Activated CD4-positive, alpha-beta T cell treated with anti-CD3 and anti-CD28 coated beads for 48 hours (primary cell): ENCODE measurements at places on chromosomes 6 and 20.

GRCh38 chr6:42230345-42231321 lies 13.0 kb upstream of the MRPS10 start:
- DNase-seq = no peak

GRCh38 chr20:16939051-16939450 lies 190.9 kb downstream of the OTOR start:
- no peak for DNase-seq

GRCh38 chr6:12258591-12259075 lies 31.5 kb upstream of the EDN1 start:
- DNase-seq = no peak

- peak; percentile 45 for DNase-seq
These were observed 15.8 kb downstream of the MYB start for GRCh38 chr6:135196739-135197510.

GRCh38 chr6:69427882-69428281 lies 368.9 kb downstream of the LMBRD1 start:
- no peak for DNase-seq

DNA sequence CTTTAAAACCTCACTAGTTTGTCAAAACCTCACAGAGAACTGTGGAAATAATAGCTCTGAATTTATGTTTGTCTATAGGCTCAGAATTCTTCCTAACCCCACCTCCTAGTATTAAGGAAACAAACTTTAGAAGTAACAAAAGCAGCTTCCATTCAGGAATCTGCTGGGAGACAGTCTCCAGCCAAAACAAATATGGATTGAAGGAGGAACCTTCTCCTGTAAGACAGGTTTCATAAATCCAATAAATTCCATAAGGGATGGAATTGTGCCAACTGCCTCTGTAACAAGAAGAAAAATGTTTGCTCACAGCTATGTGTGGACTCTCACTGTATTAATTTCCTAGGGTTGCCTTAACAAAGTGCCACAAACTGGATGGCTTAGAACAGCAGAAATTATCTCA lies 7.5 kb downstream of the SYCP2 start:
- DNase-seq = no peak

GRCh38 chr20:46282669-46283068 lies 25.6 kb downstream of the CDH22 start:
- no peak for DNase-seq

GRCh38 chr6:38259736-38260135 lies 380.0 kb downstream of the BTBD9 start:
- DNase-seq = no peak

GRCh38 chr20:4012589-4012988 lies 2.8 kb downstream of the RNF24 start:
- no peak for DNase-seq

DNA sequence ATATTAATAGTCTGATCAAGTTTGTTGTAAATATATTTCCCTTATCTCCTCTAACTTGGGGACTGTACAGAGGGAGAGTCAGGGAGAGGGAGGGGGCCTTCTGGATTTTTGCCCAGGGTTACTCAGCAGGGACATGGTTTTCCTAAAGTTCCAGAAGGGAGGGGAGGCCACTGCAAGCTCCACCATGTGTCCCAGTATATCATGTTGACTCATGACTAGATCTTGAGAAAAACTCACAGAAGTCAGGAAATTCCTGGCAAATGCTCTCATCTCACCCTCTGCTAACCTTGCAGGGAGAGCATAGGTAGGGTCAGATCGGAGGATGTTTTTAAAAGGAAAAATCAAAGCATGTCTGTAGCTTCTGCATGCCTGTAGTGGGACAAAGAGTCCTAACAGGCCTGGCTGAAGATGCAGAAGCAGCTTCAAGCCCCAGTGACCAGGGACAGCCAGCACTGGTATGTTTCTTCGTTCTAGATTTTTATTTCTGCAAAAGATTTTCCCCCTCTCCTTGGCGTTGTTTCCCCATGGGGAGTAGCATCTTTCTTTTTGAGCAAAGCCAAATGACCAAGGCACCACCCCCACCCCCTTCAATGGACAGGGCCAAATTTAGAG lies 272.9 kb upstream of the SUPT3H start:
- no peak for DNase-seq

- DNase-seq = no peak
These were observed 13.2 kb upstream of the HMGA1 start for GRCh38 chr6:34223381-34223955.

DNA sequence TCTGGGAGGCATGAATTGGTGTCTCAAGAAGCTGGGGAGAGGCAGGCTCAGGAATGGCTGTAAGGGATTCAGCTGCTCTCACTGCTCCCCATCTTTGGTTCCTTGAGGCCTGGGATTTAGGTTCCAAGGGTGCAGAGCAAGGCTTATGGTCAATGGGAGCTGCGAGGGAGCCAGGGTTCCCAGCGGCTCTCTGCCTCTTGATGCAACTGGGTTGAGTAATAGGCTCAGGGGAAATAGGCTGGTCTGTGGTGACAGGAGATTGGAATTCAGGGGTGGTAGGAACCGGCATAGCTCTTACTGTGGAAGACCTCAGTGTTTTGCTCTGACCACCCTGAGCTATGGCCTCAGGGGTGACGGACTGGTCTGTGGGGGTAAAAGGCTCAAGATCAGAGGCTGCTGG lies 13.0 kb upstream of the NRM start:
- no peak for DNase-seq

- no peak for DNase-seq
These were observed 131.8 kb downstream of the FOXA2 start for GRCh38 chr20:22452442-22453011.

GRCh38 chr20:44850272-44850671 lies 35.2 kb upstream of the YWHAB start:
- DNase-seq = no peak

DNA sequence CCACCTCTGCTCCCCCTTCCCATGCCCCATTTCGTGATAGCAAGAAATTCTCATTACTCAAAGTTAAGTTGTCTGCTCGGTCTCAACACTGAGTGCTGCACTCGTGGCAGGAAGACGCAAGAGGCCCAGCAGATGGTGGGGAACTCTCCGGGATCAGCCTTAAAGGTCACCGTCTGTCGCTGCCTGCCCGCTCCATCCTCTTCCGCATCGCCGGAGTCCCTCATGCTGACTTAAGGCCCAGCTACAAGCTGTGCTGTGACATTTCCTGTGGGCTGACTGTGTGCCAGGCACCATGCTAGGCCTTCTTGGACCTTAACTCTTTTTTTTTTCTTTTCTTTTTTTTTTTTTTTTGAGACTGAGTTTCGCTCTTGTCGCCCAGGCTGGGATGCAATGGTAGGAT lies 17.8 kb downstream of the GRM4 start:
- no peak for DNase-seq

DNA sequence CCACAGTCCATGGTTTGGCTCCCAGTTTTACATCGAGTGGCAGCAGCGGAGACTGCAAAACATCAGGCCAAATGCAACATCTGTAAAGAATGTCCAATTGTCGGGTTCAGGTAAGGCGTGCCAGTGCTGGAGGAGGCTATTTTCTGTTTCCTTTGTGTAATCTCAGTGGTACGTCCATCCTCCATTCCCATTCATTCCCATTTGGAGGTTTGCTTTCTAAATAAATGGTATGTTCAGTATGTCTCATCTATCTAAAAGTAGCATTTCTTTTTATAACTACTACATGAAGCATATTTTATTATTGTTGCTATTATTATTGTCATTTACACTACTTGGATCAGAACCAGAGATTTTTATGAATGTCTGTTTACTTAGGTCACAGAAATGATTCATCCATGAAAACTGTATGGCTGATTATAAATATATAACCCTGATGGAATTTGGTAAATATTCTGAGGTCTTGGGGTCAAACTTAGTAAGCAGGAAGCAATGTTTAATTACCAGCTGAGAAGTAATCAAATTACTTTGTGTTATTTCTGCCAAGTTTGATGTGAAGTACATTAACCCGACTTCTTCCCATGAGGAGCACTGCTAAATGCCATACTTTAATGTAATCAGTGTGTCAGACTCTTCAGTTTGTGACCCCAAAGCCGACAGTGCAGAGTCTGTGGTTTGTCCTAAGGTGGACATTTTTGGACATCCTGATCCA lies 512.9 kb downstream of the UTRN start:
- DNase-seq = no peak

DNA sequence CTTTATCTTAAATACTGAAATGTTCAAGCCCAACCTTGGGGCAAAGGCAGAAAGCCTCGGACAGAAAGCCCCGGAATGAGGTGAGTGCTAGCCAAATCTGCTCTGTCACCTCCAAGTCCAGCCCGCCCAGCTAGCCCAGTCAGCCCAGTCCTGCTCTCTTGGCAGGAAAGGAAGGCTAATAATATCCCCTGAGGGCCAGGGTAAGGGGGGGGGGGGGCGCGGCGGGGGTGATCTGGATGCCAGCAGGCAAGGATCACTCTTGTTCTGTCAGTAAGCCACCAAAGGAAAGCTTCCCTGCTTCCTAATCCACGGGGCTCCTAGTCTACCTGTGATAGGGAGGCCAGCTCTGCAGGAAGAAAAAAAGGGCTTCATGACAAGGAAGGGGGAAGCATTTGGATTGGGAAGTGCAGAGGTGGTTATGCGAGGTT lies 1.1 kb downstream of the NDRG3 start:
- DNase-seq = no peak

- no peak for DNase-seq
These were observed 344.7 kb downstream of the NKAIN2 start for GRCh38 chr6:124148236-124148957.

DNA sequence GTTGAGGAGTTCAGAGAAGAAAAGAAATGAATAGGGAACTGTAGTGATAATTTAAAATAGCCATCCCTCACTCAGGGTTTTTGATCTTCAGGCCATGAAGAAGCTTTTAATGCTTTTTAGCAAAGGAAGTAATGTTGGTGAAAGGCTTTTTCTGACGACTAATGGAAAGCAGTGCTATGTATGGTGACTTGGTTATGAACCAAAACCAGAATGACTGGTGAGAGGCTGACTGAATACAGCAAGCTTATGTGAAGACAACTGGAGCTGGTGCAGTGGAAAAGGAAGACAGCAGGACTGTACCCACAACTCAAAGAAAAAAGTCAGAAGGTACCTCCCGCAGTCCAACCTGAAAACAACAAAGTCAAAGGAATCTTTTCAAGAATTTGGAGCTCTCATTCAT lies 118.8 kb downstream of the PRDM1 start:
- DNase-seq = no peak

DNA sequence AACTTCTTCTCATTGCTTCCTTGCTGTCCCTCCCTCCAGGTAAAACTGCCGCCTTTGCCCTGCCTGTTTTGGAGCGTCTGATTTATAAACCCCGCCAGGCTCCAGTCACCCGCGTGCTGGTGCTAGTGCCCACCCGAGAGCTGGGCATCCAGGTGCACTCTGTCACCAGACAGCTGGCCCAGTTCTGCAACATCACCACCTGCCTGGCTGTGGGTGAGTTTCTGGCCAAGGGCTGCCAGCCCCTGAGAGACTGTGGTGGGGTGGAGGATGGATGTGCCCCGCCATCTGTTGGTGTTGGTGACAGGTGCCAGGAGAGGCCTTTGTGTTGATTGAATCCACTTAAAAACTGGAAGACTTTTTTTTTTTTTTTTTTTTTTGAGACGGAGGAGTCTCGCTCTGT lies 9.5 kb downstream of the DDX27 start:
- DNase-seq = no peak

GRCh38 chr20:19864130-19864529 lies 106.1 kb downstream of the RIN2 start:
- DNase-seq = no peak

- no peak for DNase-seq
These were observed 135.0 kb upstream of the MAN1A1 start for GRCh38 chr6:119484598-119484997.

GRCh38 chr6:126821706-126822105 lies 296.8 kb upstream of the RSPO3 start:
- no peak for DNase-seq

- no peak for DNase-seq
These were observed 6.2 kb downstream of the DXO start for GRCh38 chr6:31965700-31966099.

- no peak for DNase-seq
These were observed 604.7 kb upstream of the CITED2 start for GRCh38 chr6:139979021-139979725.
